Spleen (tissue), 13 donors: ENCODE measurements at places on chromosomes 3 and 15. TPM values are rescaled to one million over a fixed set of nuclear protein-coding genes. Genes with fewer than 3 reads are reported as not detected.

GRCh38 chr3:112814266-112814665, 32.4 kb downstream of the CD200R1L start:
- DNase-seq: no peak

DNA sequence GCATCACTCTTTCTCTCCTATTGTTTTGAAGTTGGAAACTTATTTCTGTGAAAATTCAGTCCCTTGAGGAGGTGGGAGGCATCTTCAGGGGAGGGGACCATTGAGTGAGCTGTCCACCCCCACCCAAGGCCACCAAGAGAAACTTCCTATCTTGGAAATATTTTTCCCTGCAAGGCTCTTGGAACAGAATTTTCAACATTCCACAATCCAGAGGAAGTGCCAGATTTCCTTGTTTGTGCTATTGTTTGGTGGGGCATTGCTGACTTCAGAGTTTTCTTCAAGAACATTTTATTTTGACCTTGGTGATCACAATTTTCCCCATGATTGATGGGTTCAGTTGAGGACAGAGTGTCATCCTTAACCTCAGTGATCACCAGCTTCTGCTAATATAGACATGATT, 12.0 kb downstream of the DNASE1L3 start:
- no peak for DNase-seq

DNA sequence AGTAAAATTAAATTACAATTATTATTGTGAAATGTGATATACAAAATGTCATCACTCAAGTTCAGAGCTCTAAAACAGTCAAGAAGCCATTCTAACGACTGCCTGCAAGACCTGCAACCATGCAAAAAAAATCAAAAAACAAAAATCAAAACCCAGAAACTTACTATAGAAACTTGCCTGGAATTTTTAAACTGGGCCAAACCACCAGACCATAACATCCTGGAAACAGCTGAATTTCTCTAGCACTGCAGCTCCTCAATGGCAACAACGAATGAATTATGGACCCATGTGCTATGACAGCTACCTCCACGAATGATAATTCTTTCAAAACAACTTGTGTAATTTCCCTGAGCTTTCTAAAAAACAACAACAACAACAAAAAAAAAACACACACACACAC, 130.0 kb upstream of the KCNMB2 start:
- no peak for DNase-seq

DNA sequence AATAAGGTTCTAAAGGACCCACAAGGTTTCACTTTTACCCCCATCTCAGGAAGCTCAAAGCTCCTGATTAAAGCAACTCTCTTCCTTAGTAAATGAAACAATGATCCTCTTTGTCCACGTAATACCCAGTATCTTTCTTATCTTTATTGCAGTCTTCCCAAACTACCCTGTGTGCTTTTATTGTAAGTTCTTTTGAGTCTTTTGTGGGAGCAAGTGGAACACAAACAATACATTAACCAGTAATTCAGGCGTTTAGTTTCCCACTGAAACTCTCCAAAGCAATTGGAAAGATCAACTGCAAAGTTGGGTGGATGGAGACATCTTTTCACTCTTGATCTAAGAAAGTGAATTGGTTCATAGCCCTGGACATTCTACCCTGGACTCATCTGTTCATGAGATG, 240.0 kb downstream of the ZNF621 start:
- DNase-seq: no peak

GRCh38 chr15:41675337-41675736, 15.1 kb downstream of the MGA start:
- no peak for DNase-seq

- DNase-seq: peak; percentile 62
Observed at GRCh38 chr3:126549861-126550487, 8.8 kb downstream of the C3orf22 start.

GRCh38 chr3:123295901-123296250, 94.1 kb downstream of the SEC22A start:
- DNase-seq: peak; percentile 73

DNA sequence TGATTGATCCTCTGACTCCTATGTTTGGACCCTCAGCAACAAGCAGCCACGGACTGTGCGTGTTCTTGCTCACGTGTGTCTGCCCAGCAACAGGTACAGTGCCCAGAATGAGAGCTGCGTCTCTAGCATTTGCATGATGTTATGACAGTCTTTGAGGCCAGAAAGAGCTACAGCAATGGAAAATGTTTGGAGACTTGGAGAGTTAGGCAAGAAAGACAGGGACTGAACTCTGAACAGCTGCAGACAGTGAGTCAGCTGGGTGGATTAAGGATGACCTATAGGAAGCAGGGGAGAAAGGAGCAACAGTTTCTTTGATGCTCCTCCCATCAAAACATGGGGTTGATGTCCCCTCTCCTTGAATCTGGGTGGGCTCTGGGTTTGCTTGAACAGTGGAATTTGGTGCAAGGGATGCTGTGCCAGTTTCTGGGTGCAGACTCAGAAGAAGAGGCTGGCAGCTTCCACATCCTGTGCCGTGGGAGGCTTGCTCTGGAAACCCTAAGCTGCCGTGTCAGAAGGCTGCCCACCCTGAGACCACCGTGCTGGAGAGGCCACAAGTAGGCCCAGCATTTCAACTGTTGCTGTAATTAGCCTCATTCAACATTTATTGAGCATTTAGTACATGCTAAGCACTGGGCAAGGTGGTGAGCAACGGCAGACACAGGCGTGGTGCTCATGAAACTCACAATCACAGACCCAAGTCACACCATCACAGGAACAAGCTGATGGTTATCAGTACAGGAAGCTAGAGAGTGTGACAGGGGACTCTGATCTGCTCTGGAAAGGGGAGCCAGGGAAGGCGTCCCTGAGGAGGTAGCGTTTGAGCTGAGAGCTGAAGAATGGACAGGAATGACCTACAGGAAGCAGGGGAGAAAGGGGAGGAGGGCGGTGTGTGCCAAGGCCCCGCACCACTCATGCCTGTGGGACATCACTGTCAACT, 21.7 kb downstream of the CCR9 start:
- DNase-seq: no peak

- peak; percentile 56 for DNase-seq
Observed at GRCh38 chr3:42750834-42751233, 22.2 kb downstream of the CCDC13 start.

DNA sequence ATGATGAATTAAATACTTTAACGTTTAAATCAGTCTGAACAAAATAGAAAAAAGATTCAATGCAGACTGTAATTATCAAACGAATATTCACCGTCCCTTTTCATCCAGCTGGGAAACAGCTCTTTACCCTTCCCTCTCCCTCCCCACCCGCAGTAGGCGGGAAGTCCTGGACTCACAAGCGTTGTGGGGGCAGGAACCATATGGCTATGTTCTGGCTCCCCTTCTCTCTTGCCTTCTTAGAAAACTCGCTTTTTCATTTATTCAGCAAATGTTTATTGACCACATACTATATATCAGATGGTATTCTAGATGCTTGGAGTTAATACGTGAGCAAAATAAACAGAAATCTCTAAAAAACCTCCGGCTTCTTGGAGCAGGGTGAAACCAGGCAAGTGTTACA, 715 bp upstream of the SCAPER start:
- no peak for DNase-seq

- DNase-seq: no peak
Observed at GRCh38 chr3:57128826-57129667, 36.1 kb downstream of the IL17RD start.

Gene GTF2E1
- total RNA-seq: 21.3 TPM

Gene SERPINI1
- total RNA-seq: 13.6 TPM

Gene SH2D7
- not detected for total RNA-seq

Gene PLOD2
- total RNA-seq: 13.1 TPM

Gene CKMT1B
- total RNA-seq: not detected

Gene TPRG1
- total RNA-seq: 2.1 TPM

Gene MCTP2
- 124 TPM for total RNA-seq
